Common myeloid progenitor, CD34-positive (primary cell): ENCODE measurements at places on chromosomes 16 and 17.

DNA sequence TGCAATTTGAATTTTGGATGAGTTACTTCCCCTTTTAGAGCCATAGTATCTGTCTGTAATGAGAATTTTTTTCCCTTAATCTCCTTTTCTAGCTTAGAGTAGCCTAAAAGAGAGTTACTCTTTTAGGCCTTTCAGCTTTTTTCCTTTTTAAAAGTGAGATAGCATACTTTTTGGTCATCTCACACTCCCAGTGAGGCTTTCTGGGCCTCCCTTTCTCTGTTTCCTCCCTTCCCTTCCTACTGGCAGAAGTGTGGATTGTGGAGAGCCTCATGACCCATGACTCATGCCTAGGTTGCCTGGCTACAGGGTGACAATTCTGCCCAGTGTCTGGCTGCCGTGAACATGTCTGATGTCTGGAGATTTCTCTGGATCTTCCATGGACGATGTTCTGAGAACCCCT lies 15.2 kb downstream of the KRT23 start:
- H3K4me1 ChIP-seq, result no peaks in the 10 kb centered on the region
- peaks cover 3% of the 10 kb centered on the region for H3K27me3 ChIP-seq
- no peak overlapping the region for H3K27ac ChIP-seq
- no peaks in the 10 kb centered on the region for H3K36me3 ChIP-seq

- no peak for DNase-seq
- H3K4me1 ChIP-seq, result no peaks in the 10 kb centered on the region
- H3K27ac ChIP-seq, result no peak overlapping the region
- no peaks in the 10 kb centered on the region for H3K27me3 ChIP-seq
- H3K36me3 ChIP-seq, result no peaks in the 10 kb centered on the region
These were observed 162.2 kb downstream of the COPRS start for GRCh38 chr17:31696703-31697325.

- H3K36me3 ChIP-seq, result no peaks in the 10 kb centered on the region
- H3K4me3 ChIP-seq, result no peak overlapping the region
- no peak overlapping the region for H3K27ac ChIP-seq
- H3K27me3 ChIP-seq, result no peaks in the 10 kb centered on the region
- DNase-seq, result no peak
- H3K4me1 ChIP-seq, result peaks cover 3% of the 10 kb centered on the region
These were observed 20.5 kb upstream of the UBE2I start for GRCh38 chr16:1288813-1289476.

- no peak overlapping the region for H3K27ac ChIP-seq
- no peaks in the 10 kb centered on the region for H3K4me1 ChIP-seq
- peaks cover 39% of the 10 kb centered on the region for H3K27me3 ChIP-seq
- DNase-seq, result peak; percentile 19
- H3K4me3 ChIP-seq, result no peak overlapping the region
These were observed 7.3 kb upstream of the DDX52 start for GRCh38 chr17:37650419-37651003.

GRCh38 chr17:78026381-78026780 lies 67.9 kb downstream of the TNRC6C start:
- no peaks in the 10 kb centered on the region for H3K27me3 ChIP-seq
- no peaks in the 10 kb centered on the region for H3K4me1 ChIP-seq
- H3K4me3 ChIP-seq, result no peak overlapping the region

- no peak overlapping the region for H3K4me3 ChIP-seq
- H3K27me3 ChIP-seq, result no peaks in the 10 kb centered on the region
- H3K27ac ChIP-seq, result no peak overlapping the region
- DNase-seq, result no peak
These were observed 223.6 kb downstream of the XYLT1 start for GRCh38 chr16:17246974-17247732.

- H3K36me3 ChIP-seq, result peaks cover 42% of the 10 kb centered on the region
- no peaks in the 10 kb centered on the region for H3K27me3 ChIP-seq
- H3K4me3 ChIP-seq, result no peak overlapping the region
- DNase-seq, result no peak
- H3K27ac ChIP-seq, result no peak overlapping the region
- H3K4me1 ChIP-seq, result peaks cover 33% of the 10 kb centered on the region
These were observed 17.7 kb downstream of the SLC16A3 start for GRCh38 chr17:82246365-82247181.

DNA sequence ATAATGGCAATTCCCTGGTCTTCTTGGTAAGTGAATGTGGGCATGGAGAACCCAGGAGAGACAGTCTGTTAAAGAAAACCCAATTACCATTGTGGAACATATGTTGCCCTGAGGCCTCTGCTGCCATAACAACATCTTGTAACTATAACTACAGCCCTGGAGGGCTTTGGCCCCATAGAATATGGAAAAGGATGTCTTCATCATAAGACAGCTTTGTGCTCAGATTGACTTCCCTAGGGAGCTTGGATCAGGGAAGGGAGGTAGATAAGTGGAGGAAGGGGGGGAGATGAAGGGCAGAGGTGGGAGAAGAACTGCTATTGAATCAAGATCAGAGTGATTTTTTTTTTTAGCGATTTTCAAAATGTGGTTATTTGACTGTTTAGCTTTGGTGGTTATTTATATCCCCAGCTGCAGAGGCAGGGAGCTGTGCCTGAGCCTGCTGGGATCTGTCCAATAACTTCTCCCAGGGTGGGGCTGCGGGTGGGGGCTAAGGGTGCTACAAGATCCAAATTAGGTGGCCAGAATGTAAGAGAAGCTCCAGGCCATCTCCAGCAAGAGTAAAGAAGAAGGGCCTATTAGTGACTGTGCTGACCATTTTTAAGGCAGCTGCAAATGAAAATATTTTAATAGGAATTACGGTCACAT lies 5.3 kb upstream of the KAT7 start:
- H3K27ac ChIP-seq, result no peak overlapping the region
- H3K36me3 ChIP-seq, result no peaks in the 10 kb centered on the region
- DNase-seq, result no peak
- no peaks in the 10 kb centered on the region for H3K27me3 ChIP-seq
- H3K4me3 ChIP-seq, result no peak overlapping the region

DNA sequence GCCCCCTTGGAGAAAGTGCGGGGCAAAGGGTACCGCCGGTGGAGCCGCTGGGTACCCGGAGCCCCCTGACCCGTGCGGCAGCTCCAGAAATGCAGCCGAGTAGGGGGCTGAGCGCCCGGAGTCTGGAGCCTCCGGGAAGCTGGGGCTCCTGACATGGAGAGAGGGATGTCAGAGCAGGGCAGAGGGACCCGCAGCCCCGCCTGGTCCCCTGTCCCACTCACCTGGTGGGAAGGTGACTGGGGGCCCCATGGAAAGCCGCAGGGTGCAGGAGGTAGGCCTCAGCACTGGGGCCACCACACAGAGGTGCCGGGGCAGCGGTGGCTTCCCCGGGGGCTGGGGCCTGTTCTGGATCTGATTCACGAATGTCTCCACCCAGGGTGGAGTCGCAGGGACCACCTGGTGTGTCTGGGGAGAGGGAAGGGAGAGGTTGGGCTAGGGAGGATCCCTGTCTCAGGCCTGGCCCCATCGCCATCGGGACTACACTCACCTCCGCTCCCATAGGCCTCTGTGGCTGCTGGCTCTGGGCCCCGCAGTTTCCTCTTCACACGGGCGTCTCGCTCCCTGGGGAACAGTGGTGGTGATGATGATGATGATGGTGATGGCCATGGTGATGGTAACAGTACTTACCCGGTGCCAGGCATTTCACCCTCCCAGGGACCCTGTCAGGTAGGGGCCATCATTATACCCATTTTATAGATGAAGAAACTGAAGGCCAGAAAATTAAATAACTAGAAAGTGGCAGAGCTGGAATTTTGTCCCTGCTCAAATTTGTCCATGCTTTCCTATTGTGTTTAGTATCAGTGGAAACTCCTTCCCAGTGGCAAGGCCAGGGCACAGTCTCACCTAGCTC lies 5.2 kb downstream of the TBX6 start:
- H3K4me3 ChIP-seq, result no peak overlapping the region
- H3K27ac ChIP-seq, result no peak overlapping the region
- no peaks in the 10 kb centered on the region for H3K27me3 ChIP-seq
- peaks cover 11% of the 10 kb centered on the region for H3K4me1 ChIP-seq

DNA sequence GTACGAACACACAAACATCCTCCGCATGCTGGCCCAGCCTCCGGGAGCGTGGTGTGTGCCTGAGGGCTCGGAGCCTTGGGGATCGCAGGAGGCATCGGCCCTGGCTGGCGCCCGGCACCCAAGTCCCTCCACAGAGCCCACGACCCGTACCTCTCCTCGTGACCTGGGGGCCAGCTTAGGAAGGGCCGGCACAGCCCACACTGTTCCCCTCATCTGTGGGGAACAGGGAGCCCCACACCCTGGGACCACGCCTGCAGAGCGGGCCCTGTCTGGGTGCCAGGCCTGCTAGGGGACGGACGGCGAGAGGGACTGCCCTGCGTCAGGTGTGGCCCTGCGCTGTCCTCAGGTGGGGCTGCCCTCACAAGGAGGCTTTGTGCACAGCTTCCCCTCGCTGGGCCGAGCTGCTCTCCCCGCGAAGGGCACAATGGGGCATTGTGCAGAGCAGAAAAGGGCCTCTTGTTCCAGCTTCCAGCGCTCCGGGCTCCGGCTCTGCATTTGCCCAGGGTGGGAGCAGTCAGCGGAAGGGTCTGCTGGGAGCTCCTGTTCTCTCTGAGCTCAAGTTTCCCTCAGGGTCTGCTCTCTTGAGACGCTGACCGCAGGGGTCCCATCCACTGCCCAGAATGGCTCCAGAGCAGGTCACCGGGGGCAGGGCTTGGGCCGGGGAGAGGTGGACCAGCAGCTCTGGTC lies 1.7 kb upstream of the LMF1 start:
- H3K27ac ChIP-seq, result no peak overlapping the region
- H3K27me3 ChIP-seq, result no peaks in the 10 kb centered on the region
- DNase-seq, result no peak
- peaks cover 31% of the 10 kb centered on the region for H3K4me1 ChIP-seq
- H3K4me3 ChIP-seq, result no peak overlapping the region

DNA sequence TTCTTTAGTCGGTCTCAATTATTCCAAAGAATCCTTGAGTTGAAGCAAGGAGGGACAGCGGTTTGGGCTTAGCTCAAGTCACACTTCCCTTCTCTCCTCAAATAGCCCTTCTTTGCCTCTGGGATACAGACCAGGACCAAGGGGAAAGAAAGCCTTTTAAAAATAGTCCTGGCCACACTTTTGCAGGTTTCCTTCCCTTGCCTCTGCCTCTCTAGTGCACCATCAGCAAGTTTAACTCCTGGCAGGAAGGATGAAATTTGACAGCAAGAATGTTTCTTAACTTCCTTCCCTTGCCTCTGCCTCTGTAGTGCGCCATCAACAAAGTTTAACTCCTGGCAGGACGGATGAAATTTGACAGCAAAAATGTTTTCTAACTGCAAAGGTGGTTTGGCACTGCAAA lies 7.2 kb upstream of the G6PC1 start:
- peaks cover 12% of the 10 kb centered on the region for H3K4me1 ChIP-seq
- no peak overlapping the region for H3K4me3 ChIP-seq
- no peaks in the 10 kb centered on the region for H3K36me3 ChIP-seq
- H3K27me3 ChIP-seq, result no peaks in the 10 kb centered on the region

GRCh38 chr17:66322764-66323163 lies 20.4 kb downstream of the PRKCA start:
- H3K4me1 ChIP-seq, result no peaks in the 10 kb centered on the region
- H3K36me3 ChIP-seq, result no peaks in the 10 kb centered on the region
- no peaks in the 10 kb centered on the region for H3K27me3 ChIP-seq
- no peak overlapping the region for H3K27ac ChIP-seq
- no peak for DNase-seq
- H3K4me3 ChIP-seq, result no peak overlapping the region

DNA sequence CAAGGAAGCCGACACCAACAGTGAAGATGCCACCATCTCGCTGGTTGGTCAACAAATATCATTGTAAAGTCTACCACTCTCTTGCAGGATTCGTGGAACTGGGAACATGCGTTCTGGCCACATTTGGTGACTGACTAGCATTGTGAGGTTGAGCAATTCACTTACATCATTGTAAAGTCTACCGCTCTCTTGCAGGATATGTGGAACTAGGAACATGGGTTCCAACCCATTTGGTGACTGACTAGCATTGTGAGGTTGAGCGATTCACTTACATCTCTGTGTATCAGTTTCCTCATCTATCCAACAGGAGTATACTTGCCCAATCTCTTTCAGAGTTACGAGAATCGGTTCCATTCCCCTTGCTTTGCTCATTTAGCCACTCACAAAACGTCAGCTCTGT lies 42.6 kb upstream of the RPH3AL start:
- no peak for DNase-seq
- peaks cover 2% of the 10 kb centered on the region for H3K36me3 ChIP-seq
- no peaks in the 10 kb centered on the region for H3K27me3 ChIP-seq
- no peak overlapping the region for H3K4me3 ChIP-seq

- no peaks in the 10 kb centered on the region for H3K36me3 ChIP-seq
- DNase-seq, result no peak
- H3K4me1 ChIP-seq, result peaks cover 31% of the 10 kb centered on the region
- H3K4me3 ChIP-seq, result no peak overlapping the region
- no peak overlapping the region for H3K27ac ChIP-seq
These were observed 161.5 kb downstream of the C16orf78 start for GRCh38 chr16:49534901-49535610.

DNA sequence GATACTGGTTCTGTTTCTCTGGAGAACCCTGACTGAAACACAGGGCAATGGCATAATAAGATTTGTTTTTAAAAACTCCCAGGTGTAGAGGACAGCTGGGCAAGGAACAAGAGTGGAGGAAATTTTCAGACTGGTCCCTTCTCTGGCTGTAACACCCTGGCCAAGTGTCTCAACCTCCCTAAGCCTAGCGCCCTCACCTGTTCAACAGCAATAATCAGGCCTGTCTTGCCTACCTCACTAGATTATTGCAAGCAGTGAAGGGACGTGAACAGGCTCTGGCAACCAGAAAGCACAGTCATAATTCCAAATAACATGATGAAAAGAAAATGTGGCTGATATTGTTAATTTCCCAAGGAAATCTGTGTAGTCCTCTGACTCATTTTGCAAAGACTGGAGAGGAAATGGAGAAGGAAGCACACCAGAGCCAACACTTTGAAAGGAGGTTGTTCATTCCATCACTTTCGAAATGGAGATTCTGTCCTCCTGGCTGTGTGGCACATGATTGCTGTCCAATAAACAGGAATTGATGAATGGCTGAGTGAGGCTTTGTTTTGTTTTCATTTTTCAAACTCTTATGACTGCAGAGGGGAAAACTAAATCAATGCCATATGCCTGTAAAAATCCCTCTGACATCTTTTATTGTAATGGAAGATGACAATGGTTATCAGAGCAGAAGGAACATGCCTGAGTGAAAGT lies 87.5 kb upstream of the HLF start:
- H3K4me1 ChIP-seq, result peaks cover 18% of the 10 kb centered on the region
- no peaks in the 10 kb centered on the region for H3K36me3 ChIP-seq
- H3K4me3 ChIP-seq, result no peak overlapping the region
- H3K27me3 ChIP-seq, result no peaks in the 10 kb centered on the region
- H3K27ac ChIP-seq, result no peak overlapping the region

DNA sequence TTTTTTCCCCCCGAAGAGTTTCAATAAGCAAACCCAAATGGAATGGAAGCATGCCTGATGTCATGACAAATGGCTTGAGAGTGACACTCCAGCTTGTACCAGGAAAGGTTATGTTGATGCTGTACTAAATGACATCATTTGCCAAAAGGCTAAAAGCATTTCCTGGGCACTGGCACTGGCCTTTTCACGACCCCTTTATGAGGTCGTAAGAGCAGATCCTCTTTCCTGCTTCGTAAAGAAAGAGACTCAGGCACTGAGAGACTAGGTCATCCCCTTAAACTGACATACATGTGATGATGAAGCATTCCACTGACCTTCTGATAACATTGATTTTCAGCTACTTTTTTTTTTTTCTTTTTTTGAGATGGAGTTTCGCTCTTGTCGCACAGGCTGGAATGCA lies 30.5 kb downstream of the CEP295NL start:
- no peak overlapping the region for H3K4me3 ChIP-seq
- no peaks in the 10 kb centered on the region for H3K27me3 ChIP-seq
- H3K27ac ChIP-seq, result no peak overlapping the region

GRCh38 chr17:81411305-81411704 lies 16.0 kb downstream of the BAHCC1 start:
- DNase-seq, result no peak
- H3K27ac ChIP-seq, result no peak overlapping the region
- no peak overlapping the region for H3K4me3 ChIP-seq
- H3K36me3 ChIP-seq, result no peaks in the 10 kb centered on the region
- H3K27me3 ChIP-seq, result no peaks in the 10 kb centered on the region
